Metanephros (tissue), 2 donors: ENCODE measurements at places on chromosomes 4 and X. TPM values are rescaled to one million over a fixed set of nuclear protein-coding genes. Genes with fewer than 3 reads are reported as not detected.

ADAMTS3 gene
- total RNA-seq = 9.8 TPM

PASD1 gene
- not detected for total RNA-seq

EDA2R gene
- total RNA-seq = 0.58 TPM

ADGRG2 gene
- total RNA-seq = 7.3 TPM

SMIM14 gene
- total RNA-seq = 30.4 TPM

SHROOM4 gene
- total RNA-seq = 21.8 TPM

SYN1 gene
- total RNA-seq = 0.64 TPM

NR3C2 gene
- 32.6 TPM for total RNA-seq

PAGE1 gene
- total RNA-seq = not detected

SLC25A43 gene
- 5.4 TPM for total RNA-seq

NUDT11 gene
- total RNA-seq = 7.1 TPM

ENAM gene
- total RNA-seq = 4.8 TPM

SPATA4 gene
- total RNA-seq = 0.88 TPM

CNKSR2 gene
- total RNA-seq = 3.2 TPM

MAGEE2 gene
- 0.47 TPM for total RNA-seq

EXOSC9 gene
- 18.2 TPM for total RNA-seq

CPLX1 gene
- 2.6 TPM for total RNA-seq

GRK4 gene
- total RNA-seq = 6.7 TPM

RNF175 gene
- total RNA-seq = 4.7 TPM

ARHGEF38 gene
- total RNA-seq = 3.7 TPM

BEX2 gene
- total RNA-seq = 29.8 TPM

SOWAHD gene
- 1.2 TPM for total RNA-seq

FABP2 gene
- not detected for total RNA-seq

GLRB gene
- total RNA-seq = 6.9 TPM

NPY2R gene
- total RNA-seq = 0.23 TPM

CEP135 gene
- 13.1 TPM for total RNA-seq

SMIM10L2A gene
- 4.8 TPM for total RNA-seq

ZFP42 gene
- 0.53 TPM for total RNA-seq

KCND1 gene
- total RNA-seq = 2.7 TPM

SMR3B gene
- total RNA-seq = not detected

CYLC1 gene
- not detected for total RNA-seq

PDGFRA gene
- total RNA-seq = 253 TPM

CSAG2 gene
- not detected for total RNA-seq

TENM3 gene
- total RNA-seq = 39.5 TPM

RNF150 gene
- total RNA-seq = 47.2 TPM

ARHGEF9 gene
- total RNA-seq = 24.8 TPM

IL2RG gene
- 3.2 TPM for total RNA-seq

TRIM2 gene
- total RNA-seq = 113 TPM

GPR34 gene
- total RNA-seq = 7.2 TPM

TLR2 gene
- total RNA-seq = 13.3 TPM

TACR3 gene
- total RNA-seq = 1.6 TPM

VCX2 gene
- not detected for total RNA-seq

CLDN2 gene
- total RNA-seq = 16.3 TPM

TAF7L gene
- total RNA-seq = 0.18 TPM

GLOD5 gene
- 0.76 TPM for total RNA-seq

MAGED4 gene
- 60.8 TPM for total RNA-seq

EVC2 gene
- 12.0 TPM for total RNA-seq

APLN gene
- 2.8 TPM for total RNA-seq

PDZD4 gene
- 10.6 TPM for total RNA-seq

RHOH gene
- total RNA-seq = 2.8 TPM

PPBP gene
- total RNA-seq = 26.9 TPM

MAGEC1 gene
- not detected for total RNA-seq

TCEAL7 gene
- total RNA-seq = 26.8 TPM

HOPX gene
- 25.7 TPM for total RNA-seq

ZNF81 gene
- 8.6 TPM for total RNA-seq

GAGE10 gene
- total RNA-seq = not detected

CSAG3 gene
- total RNA-seq = not detected

XKRX gene
- total RNA-seq = 0.58 TPM

LRP2BP gene
- total RNA-seq = 3.2 TPM
